Mucosa of descending colon (tissue), 3 donors: ENCODE measurements at places on chromosomes 11 and 22.

DNA sequence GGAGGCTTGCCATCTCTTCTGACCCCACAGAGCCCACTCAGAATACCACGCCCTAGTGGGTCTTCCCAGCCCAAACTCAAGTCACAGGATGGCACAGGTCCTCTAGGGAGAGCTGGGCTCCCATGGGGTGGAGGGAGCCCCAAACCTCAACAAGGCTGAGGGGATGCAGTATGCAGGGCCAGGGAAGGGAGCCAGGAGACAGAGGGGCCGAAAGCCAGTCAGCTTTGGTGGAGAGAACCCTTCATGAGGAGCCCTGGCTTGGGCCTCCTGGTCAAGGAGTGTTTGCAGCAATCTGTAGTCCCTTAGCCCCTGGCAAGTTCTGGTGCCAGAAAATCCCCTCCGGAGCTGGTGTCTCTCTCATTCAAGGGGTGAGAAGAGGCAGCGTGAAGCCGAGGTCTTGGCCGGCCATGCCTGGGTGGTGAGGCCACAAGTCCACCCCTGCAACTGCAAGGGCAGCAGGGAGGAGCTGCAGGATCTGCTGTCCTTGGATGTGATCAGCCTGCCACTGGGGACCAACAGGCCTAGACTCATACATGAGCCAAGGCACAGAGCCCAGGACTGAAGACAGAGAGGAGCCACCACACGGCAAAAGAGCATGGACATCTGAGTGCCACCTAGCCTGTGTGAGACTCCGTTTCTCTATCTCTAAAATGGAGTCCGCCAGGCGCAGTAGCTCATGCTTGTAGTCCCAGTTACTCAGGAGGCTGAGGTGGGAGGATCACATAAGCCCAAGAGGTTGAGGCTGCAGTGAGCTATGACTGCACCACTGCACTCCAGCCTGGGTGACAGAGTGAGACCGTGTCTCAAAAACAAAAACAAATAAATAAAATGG, 24.1 kb downstream of the NEAT1 start:
- DNase-seq = no peak

GRCh38 chr11:65585396-65586246, 9.8 kb downstream of the EHBP1L1 start:
- no peak for DNase-seq

DNA sequence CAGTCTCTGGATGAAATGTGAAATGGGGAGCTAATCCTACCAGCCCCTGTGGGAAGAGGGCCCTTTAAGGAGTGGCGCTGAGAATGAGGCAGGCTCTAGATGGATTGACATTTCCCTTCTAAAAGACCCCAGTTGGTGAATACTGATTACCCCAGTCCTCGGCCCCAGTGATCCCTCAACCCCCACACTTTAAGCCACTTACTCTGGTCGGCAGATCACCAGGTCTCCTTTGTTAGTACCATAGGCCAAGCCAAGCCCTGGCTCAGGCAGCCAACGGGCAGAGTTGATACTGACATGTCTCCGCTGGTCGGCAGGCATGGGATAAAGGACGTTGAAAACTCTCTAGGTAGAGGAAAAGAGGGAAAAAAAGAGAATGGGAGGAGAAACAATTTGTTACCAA, 26.1 kb upstream of the CHRM4 start:
- DNase-seq = no peak

DNA sequence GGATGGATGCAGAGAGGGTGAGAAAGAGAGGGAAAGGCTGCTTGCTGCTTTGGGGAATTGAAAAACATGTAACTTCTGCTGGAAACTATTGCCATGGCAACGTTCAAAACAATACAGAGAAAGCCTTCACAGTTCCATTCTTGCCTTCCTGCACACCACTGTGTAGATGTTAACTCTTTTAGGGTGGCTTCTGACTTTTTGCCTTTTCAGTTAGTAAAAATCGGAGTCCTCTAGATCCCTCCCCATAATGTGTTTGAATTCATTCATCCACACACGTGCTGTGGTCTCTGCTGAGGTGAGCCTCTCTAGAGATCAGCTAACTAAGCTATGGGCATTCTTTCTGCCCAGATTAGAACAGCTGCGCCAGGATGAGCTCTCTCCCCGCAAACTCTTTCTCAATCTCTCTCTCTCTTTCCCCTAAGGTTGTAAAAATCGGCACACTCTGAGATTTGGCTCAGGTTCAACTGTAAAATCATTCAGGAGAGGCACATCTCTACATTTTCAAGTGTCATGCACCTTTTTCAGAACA, 1178.3 kb downstream of the LRRC4C start:
- no peak for DNase-seq

GRCh38 chr11:47553406-47553743, 443 bp upstream of the CELF1 start:
- no peak for DNase-seq

GRCh38 chr22:40138866-40139265, 38.9 kb upstream of the TNRC6B start:
- no peak for DNase-seq

DNA sequence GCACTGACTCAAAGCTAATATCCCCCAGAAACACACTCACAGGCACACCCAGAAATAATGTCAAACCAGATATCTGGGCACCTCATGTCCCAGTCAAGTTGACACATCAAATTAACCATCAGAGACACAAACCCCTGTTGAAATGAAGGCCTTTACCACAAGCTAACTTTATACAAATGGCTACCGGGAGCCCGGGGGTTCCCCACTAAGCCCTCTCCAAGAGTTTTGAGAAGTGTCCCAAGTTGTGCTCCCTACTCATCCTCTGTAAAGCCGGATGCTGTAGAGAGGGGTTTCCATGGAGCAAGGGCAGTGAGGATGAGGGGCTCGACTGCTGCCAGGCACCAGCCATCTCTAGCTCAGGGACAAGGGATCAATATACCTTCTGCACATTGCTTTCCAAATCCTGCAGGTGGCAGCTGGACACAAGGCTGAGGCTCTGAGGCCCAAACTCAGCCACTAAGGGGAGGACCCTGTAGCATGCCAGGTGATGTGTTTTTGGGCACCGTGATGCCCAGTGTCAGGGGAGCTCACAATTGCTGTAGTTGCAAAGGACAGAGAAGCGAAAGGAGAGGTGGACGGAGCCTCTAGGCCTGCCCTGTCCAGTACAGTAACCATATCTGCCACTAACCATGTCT, 145.7 kb downstream of the TTC17 start:
- no peak for DNase-seq

- no peak for DNase-seq
Observed at GRCh38 chr22:37032134-37032534, 12.6 kb downstream of the MPST start.

- no peak for DNase-seq
Observed at GRCh38 chr22:43272301-43272700, 70.9 kb downstream of the SCUBE1 start.

- DNase-seq = no peak
Observed at GRCh38 chr11:2144544-2145248, 5.5 kb upstream of the IGF2 start.

GRCh38 chr11:76856106-76856505, 4.6 kb upstream of the ACER3 start:
- no peak for DNase-seq

- no peak for DNase-seq
Observed at GRCh38 chr11:59191095-59191494, 19.2 kb downstream of the DTX4 start.
